NCI-H524 (cell line): ENCODE measurements at places on chromosomes 7 and 10.

GRCh38 chr10:287814-288213 lies 152.6 kb downstream of the ZMYND11 start:
- DNase-seq, result no peak

DNA sequence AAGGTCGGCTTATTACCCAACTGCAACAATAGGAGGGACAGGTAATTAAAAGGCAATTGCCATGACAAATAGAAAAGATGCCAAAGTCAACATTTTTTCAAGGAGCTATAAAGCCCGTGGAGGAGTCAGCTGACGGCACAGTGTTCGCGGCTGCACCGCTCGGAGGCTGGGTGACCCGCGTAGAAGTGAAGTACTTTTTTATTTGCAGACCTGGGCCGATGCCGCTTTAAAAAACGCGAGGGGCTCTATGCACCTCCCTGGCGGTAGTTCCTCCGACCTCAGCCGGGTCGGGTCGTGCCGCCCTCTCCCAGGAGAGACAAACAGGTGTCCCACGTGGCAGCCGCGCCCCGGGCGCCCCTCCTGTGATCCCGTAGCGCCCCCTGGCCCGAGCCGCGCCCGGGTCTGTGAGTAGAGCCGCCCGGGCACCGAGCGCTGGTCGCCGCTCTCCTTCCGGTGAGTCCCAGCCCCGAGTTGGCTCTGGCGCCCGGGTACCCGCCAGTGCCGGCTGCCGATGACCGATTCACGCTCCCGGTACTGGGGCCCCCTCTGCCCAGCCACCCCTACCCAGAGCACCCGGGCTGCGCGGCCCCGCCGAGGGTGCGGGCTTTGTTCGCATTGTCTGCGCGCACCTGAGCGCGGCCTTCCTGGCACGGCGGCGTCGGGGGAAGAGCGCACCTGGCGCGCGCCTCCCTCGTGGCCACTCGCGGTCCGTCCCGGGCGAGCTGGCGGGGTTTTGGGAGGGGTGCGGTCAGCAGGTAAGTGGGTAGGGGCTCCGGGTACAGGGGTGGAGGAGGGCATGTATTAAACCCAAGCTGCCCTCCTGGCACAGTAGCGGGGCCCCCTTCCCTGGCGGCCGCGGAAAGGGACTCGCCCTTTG lies at the start of gene VWA2:
Gene VWA2, plus strand, starts transcription at position 138 of the 877 bp plus-strand sequence. CDS start 9,460 bp downstream, outside the sequence.
- no peak for DNase-seq

DNA sequence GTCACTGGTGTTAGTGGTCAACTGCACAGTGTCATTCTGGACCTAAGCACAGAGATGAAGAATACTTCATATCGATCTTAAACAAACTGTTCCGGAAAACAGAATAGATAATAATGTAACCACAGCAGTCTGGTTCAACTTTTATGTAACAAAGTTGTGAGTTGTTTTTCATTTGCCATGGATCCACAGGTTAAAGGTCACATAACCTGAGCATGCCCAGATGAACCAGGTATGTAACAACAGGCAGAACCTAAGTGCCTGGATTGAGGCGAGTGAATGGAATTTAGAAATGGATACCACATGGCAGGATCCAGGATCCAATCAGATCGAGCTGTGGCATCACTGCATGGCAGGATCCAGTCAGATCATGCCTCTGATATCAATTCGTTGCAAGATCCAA lies 87.1 kb downstream of the CLEC2L start:
- no peak for DNase-seq

- DNase-seq, result no peak
These were observed 45.6 kb downstream of the ZNF438 start for GRCh38 chr10:30986053-30986555.

GRCh38 chr7:102891693-102892261 lies 21.0 kb upstream of the LRRC17 start:
- no peak for DNase-seq

DNA sequence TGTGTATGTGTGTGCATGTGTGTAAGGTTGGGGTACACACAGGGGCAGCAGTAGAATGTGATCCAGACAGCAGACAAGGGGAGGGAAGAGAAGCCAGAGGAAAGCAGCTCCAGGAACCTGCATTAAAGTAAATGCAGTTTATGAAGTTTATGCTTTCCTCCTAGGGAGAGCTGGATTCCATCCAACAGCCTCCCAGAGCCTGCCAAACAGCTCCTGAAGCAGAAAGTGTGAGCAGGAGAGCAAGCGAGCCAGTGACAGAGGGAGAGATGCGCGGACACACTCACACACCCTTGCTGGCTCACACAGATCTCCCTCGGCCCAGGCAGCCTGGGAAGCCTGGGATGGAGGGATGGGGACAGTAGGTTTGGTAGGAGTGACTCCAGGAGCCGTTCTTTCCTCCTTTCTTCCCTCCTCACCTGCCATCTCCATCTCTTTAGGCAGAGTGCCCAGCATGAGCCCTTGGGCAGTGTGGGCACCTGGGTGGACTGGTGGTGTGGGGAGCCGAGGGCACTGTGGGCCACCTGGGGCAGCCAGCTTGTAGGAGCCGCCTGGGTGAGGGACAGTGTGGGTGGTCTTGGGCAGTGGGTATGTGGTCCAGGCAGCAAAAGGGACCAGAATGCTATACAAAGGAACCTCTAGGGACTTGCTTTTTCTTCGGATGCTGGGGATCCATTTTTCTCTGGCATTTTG lies 46.1 kb downstream of the PAX2 start:
- DNase-seq, result no peak

- DNase-seq, result no peak
These were observed 225.7 kb upstream of the AOAH start for GRCh38 chr7:36949711-36950600.

DNA sequence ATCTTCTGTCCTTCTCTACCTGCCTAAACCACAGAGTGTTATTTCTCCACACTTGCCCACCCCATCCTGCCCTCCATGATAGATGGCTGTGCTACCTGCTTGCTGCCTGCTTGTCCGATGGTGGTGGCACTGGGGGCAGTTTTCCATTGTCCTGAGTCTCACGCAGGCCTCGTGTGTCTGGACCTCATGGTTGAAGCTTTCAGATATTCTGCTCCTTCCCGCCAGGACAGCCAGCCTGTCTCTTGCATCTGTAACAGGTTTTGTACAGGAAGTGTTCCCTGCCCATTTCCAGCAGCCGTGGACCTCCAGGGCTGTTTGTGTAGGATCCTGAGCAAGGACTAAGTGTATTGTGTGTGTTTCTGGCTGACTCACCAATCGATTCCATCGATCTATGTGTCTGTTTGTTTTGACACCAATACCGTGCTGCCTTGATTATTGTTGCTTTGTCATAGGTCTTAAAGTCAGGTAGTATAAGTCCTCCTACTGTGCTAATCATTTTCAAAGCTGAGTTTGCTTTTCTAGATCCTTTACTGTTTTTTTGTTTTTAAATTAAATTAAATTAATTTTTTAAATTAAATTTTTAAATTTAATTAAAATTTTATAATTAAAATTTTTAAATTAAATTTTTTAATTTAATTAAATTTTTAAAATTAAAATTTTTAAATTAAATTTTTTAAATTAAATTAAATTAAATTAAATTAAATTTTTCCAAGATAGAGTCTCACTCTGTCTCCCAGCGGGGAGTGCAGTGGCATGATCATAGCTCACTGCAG lies 8.5 kb downstream of the IL15RA start:
- DNase-seq, result no peak

GRCh38 chr7:68276725-68277124 lies 1280.1 kb downstream of the TYW1 start:
- no peak for DNase-seq

- DNase-seq, result no peak
These were observed 214.7 kb downstream of the ELFN1 start for GRCh38 chr7:1884583-1885350.

GRCh38 chr10:3850999-3851937 lies 66.3 kb upstream of the KLF6 start:
- no peak for DNase-seq

DNA sequence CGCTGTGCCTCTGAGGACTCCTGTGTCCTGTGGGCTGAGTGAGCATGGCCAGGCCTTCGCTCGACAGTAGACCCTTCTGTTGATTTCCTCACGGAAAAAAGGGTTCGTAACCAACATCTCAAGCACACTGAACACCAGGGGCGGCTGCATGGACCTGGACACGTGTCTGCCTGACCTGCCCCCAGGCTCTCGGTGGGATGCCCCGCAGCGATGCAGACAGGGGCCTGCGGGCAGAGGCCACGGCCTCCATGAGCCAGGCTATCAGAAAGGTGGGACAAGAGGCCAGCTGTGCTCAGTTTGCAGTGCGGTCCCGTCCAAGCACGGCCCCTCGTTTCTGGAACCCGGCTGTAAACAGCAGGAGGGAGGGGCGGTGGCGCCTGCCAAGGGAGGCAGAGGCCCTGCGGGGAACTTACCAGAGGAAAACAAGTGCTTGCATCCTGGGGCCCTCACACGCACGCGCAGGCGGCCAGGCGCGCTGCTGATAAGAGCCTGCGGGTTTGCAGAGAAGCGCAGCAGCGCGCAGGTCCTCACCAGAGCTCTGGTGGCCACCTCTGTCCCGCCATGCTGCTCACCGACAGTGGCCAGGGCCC lies 10.6 kb downstream of the GPR146 start:
- no peak for DNase-seq
